ENCODE measurements at places on chromosomes 11 and 22.

GRCh38 chr11:121119440-121119839 is 18.4 kb downstream of the TECTA start:
- DNase-seq = peak; percentile 39

GRCh38 chr11:68891351-68891948 is 12.2 kb downstream of the MRPL21 start:
- no peak for DNase-seq

DNA sequence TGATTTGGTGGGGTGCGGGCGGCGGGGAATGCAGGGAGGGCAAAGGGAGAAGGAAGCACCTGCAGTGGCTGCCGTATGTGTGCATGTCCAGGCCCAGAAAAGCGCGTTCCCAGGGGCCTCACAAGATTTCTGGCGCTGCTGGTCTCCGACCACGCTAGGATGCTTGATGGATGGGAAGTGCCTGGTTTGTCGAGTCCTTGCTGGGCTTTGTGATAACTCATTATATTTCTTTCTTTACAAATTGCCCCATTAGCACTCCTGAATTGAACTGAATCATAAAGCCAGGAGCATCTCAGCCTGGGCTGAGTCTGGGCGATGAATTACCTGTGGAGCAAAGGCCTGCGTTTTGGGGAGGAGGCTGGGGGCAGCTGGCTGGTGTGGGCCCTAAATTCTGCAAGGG is 69.2 kb upstream of the LMO1 start:
- no peak for DNase-seq

GRCh38 chr11:61617515-61617914 is 36.6 kb upstream of the SYT7 start:
- DNase-seq = peak; percentile 65

DNA sequence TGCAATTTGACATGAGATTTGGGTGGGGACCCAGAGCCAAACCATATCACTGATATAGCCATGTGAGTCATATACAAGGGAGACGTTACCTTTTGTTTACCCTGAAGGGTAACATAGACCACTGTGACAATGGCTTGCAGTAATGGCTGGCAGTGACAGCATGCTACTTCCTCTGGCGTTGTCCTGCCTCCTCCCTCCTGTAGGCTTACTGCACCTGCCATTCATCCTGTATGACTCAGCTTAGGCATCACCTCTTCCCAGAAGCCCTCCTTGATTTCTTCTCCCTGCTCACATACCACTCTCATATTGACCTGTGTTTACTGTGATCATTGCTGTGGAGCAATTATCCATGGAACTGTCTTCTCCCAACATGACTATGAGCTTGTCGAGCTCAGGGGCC is 12.0 kb upstream of the PVALB start:
- no peak for DNase-seq

All from PC-3 (cell line).